AG04449 (cell line): ENCODE measurements at places on chromosomes 5 and 9.

GRCh38 chr5:160169326-160169725 is 50.1 kb upstream of the PWWP2A start:
- peak; percentile 91 for DNase-seq

DNA sequence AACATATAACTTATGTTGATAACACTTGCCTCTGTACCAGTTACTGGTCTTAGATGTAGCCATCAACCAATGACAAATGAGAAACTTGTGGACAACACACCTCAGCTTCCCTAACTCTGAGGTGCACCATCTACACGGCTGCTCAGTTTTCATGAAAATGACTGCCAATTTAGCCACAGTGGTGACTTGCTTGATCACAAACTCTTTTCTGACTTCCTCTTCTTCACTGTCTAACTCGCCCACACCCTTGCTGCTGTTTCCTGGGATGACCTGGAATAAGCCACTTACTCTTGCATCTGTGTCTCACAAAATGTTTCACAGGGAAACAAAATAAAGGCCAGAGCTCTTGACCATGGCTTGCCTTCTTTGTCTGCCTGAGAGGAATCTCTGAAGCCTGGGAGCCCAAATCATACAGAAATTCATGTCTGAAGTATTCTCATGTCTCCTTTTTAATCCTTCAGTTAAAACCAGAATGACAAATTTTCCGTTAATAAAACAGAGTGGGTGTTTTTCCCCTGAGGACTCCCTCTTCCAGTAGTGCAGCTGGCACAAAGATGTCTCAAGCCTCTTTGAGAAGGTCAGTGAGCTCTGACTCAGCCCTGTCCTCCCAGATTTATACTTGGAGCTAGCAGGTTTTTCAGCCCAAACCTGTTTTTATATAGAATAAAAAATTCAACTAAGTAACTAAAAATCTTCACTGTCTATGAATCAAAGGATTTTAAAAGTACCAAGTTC is 126.5 kb upstream of the PAM start:
- no peak for DNase-seq

DNA sequence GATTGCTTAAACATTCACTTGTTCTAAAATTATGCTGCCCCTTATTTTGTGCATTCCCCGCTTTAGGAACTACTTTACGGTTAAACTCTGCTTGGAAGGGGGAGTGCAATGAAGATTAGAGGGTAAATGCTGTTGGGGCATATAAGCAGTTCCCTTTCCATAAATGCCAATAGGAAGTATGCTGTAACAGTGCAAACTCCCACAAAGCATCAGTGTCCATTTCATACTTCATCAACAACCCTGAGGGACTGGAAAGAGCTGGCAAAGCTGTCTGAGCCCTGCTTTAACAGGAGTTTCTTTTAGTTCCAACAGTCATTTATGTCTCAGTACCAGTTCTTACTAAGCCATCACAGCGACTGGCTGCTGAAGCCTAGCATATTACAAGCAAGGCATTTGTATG is 1.8 kb downstream of the ACTL7A start:
- DNase-seq: no peak

DNA sequence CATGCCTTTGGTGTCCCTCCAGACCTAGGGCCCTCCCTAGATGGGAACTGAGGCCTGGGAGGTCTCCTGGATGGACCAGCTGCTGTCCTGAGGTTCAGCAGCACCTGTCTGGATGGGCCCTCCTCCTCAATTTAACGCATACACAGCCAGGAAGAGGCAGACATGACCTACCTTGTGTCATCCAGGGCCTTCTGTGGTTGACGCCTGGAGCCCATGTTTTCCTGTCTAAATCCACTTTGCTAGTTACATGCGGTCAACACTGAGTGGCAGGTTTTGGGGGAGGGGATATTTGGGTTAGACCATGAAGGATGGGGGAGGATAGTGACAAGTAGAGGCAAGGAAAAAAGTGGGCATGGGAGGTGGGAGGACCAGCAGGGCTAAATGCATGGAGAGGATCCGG is 3.1 kb upstream of the STC2 start:
- no peak for DNase-seq

GRCh38 chr5:95068289-95068910 is 216.5 kb downstream of the MCTP1 start:
- no peak for DNase-seq

DNA sequence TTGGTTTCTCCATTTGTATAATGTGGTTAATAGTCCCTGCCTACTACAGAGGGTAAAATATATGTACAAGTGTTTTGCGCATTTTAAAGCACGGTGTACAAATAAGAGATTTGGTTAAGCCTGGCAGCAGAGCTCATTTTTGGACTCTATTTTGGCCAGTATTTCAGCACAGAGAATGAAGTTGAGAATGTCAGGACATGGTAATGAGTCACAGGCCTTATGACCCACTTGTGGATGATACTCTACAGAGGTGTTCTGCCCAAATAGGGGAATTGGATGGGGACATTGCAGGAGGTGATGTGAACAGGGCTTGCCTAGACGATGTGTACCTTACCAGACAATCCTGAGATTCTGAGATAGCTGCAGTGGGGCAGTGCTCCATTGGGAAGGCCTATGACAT is 50.6 kb downstream of the MELK start:
- DNase-seq: no peak
